Progenitor cell of endocrine pancreas (in vitro differentiated cells): ENCODE measurements at places on chromosomes 7 and 10.

DNA sequence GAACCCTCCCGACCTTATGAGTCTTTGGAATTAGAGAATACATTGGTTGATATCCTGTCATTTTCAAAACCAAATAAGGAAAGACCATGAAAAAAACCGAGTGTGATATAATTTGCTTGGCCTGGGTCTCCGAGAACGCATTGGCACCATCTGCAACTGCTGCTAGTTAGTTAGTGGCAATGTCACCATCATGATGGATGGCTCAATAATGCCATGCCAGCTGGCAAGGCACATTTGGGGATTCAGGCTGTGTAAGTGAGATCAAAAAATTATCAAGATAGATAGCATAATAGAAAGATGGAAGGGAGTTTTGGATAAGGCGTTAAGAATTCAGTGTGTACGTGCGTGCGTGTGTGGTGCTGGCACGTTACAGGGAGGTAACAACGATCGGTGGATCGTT is 134.7 kb upstream of the TCERG1L start:
- no peak for DNase-seq

DNA sequence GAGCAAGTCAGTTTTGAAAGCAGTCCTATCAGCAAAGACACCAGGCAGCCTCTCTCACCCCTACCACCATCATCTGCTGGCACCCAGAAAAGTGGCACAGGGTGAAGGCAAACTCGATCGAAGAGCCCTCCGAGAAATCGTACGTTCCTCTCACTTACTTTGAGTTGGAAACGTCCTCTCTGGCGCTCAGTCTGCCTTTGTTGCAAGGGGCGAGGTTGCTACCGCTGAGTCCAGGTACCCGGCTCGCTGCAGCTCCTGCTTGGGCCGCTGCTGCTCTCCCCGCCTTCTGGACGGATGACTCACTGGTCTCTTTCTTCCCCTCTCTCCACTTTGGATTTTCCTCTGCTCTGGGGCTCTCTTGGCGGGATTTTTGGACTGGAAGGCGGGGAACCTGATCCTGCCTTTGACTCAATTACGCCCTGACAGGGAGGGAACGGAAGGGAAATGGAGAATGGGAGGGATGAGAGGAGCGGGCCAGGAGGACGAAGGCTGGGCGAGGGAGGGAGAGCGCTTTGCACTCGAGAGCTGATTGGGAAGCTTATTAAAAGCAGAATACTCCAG is at the start of gene PTN:
Gene PTN (minus strand): TSS at position 453 of the 561 bp plus-strand sequence. CDS start 88,760 bp downstream, outside the sequence.
- DNase-seq, result peak; percentile 24

DNA sequence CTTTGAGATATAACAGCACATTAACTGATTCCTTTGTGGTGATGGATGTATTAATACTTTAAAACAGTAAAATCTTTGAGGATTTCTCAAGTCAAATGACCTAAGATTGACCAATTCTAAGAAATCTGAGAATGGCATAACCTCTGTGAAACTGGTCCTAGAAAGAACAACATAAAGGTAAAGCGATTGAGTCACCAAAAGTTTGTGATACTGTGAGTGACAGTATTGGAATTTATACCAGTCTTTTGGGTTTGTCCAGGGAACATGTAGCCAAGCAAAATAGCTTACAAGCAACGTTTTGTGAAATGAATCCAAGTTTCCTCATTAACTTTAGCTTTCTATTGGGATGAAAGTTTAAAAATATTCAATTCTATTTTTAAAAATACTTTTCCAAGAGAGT is 157.4 kb upstream of the TMEM196 start:
- no peak for DNase-seq

DNA sequence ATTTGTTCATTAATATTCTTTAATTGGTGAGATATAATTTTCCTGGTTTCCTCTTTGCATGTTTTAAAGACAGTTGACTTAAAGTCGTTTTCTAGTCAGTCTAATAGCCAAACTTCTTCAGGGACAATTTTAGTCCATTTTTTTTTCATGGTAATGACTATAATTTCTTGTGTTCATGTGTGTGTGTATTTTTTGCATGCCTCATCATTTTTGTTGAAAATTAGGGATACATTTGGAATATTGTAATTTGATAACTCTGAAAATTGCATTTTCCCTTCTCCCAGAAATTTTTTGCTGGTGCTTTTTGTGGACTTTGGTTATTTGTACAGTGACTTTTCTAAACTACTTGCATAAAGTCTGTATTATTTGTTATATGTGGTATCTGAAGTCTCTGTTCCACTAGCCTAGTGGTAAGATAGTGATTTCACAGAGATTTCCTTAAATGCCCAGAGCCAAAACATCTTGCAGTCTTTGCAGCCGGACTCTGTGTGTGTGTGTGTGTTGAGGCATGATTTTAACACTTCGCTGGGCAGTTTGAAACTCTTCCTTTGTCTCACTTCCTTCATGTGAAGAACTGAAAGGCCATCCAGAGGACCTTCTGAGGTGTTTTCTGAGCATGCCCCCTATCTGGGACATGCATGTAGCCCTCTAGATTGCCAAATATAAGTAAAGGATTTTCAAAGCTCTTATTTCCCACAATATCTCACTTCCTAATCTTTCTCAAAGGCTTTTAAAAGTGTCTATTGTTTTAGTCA is 40.9 kb upstream of the ZNF365 start:
- no peak for DNase-seq

- no peak for DNase-seq
Measured at GRCh38 chr10:88433565-88434186, 149.4 kb downstream of the RNLS start.

DNA sequence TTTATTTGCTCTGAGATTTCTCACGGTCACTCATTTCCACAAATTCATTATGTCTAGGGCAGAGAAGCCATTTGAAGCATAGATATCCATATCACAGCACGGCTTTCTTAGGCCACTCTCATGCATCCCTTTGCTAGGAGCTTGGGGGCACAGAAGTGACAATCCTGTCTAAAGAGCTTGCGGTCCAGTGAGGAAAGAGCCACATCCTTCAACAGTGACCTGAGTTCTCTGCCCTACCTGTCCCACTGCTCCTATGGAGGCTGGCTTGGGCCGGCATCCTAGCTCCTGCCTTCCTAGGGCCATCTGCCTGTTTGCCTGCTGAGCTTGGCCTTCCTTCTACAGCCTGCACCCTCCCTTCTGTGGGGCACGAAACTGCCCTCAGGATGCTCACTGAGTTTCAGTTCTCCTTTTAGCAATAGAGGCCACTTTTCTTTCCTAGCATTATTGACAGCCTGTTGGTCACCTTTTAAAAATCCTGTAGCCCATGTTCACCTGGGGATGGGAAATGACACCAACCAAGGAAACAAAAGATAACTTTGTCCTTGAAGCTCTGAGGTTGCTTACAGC is 212.1 kb upstream of the GRB10 start:
- DNase-seq, result no peak

DNA sequence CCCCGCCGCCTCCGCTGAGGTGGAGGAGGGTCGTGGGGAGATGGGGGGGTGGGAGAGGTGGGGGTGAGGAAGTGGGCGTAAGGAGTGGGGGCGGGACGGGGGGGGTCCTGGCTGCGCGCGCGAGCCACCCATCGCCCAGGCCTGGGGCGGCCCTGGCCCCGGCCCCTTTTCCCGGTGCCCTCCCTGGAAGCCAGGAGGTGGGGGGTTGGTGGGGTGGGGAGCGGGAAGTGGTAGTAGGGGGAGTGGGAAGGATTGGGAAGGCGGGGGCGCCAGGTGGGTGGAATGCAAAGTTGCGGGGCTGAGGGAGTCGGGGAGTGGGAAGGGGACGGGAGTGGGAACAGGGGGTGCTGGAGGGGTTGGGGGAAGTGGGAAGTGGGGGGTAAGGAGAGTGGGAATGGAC is 319 bp upstream of the MMD2 start:
- DNase-seq, result no peak

DNA sequence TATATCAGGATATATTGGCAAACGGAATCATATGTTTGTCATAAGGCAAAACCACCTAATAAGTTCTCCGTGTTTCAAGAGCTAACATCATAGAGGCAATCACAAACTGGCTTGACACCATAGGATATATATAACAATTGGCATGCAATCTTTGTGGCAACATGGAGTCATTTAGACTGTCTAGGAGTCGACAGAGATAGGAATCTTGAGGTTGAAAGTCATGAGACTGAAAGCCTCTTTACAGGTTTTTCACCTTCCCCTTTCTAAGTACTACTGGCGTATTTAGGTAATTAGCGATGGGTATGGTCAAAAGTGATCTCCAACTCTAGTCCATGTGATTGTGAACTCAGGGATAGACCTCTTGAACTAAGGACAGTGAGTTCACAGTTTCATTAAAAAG is 63.7 kb downstream of the THSD7A start:
- no peak for DNase-seq

DNA sequence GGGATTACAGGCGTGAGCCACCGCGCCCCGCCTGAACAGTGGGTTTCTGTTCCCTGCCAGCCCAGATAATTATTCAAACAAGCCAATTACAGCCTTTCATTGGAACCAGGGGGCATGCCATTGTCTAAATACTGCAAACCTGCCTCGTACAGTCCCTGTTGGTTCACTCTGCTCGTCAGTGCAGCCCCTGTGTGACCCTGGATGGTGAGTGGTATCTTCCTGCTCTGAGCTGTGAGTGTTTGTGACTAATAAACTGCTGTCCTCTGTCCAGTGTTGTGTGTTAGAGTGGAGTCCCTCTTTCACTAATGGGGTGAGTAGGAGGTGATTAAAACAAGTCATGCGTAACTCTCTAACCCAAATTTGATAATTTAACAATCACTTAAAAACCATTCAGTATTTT is 176.5 kb upstream of the FAM3C start:
- no peak for DNase-seq

GRCh38 chr7:37198906-37199485 is 249.7 kb downstream of the ELMO1 start:
- DNase-seq, result peak; percentile 73

DNA sequence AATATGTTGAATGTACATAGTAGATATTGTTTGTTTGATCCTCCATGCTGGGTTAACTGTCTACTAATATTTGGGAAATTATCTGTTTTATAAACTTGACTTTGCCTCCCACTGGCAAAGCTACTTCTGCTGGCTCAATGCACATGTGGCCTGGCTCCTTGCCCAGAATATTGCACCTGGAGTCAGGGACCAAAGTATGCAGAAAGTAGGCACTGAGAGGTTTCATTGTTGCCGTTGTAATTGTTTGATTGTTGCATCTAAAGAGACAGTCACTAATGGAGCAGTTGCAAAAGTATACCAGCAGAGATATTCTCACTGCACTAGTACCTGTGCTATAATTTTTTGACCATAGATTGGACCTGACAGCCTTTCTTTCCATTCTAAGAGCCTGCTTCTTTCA is 137.8 kb upstream of the CNTNAP2 start:
- no peak for DNase-seq

- no peak for DNase-seq
Measured at GRCh38 chr7:77897004-77897547, 98.5 kb downstream of the PHTF2 start.

- no peak for DNase-seq
Measured at GRCh38 chr7:90540406-90540805, 55.7 kb upstream of the CDK14 start.

DNA sequence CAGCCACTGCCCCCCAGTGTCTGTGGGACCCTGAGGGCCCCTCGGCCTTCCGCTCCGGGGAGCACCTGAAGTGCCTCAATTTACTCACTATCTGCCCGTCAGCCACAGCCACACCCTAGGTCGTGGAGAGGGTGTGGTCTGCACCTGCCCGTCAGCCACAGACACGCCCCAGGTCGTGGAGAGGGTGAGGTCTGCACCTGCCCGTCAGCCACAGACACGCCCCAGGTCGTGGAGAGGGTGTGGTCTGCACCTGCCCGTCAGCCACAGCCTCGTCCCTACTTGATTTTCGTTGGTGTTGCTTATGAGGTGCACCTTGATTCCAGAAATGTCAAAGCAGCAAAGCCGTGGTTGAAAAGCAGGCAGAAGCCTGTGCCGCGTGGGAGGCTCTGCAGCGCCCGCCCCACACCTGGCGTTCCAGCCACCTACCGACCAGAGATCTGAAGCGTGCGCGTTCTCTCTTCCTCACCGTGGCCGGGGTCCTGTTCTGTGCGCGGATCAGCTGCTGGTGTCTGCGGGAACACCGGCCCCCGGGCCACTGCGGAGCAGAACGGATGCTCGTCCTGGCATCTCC is 101.6 kb downstream of the DYNC2I1 start:
- DNase-seq, result no peak

- DNase-seq, result no peak
Measured at GRCh38 chr10:14891151-14891550, 12.5 kb downstream of the SUV39H2 start.

GRCh38 chr10:59801171-59801570 is 47.9 kb upstream of the MRLN start:
- no peak for DNase-seq

DNA sequence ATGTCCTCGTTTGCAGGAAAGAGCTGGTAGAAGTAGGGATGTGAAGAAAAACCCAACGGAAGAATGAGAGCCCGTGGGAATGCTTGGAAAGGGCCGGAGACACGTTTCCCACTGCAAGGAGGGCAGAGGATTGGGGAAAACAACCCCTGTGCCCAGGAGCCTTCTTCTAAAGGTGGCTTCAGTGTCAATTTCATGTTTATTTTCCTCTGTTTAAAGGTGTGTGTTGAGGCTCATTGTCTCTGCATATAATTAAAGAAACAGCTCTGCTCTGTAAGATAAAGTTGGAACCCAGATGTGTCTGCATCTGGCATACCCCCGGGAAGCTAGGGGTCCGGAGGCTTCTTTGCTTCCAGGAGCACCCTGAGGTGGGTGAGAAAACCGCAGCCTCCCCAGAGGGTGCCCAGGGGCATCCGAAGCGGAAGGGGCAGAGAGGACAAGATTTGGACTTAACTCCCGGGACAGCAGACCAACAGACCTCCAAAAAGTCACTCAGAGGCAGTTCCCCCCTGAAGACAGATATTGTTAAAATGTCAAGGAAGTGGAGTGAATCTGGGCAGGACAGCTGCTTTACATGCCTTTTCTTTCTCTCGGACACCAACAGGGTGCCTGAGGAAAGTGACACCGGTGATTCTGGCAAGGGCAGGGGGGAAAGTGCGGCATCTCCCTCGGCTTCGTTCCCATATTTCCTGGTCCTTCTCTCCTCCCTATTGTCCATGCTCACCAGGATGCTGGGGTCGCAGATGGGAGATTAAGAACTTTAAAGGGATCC is 8.6 kb upstream of the GATA3 start:
- DNase-seq, result no peak

GRCh38 chr7:34011017-34011695 is 105.8 kb downstream of the BMPER start:
- no peak for DNase-seq

- DNase-seq, result no peak
Measured at GRCh38 chr10:12333380-12334185, 15.8 kb upstream of the CAMK1D start.

GRCh38 chr7:15558756-15559155 is 3.1 kb downstream of the AGMO start:
- no peak for DNase-seq
